RPMI7951 (cell line): ENCODE measurements at places on chromosomes 7 and 10.
A peak's percentile ranks its signal among the peaks of the same experiment; 100 is the strongest.

GRCh38 chr7:134669845-134670373 is 23.3 kb downstream of the BPGM start:
- peak; percentile 95 for DNase-seq

DNA sequence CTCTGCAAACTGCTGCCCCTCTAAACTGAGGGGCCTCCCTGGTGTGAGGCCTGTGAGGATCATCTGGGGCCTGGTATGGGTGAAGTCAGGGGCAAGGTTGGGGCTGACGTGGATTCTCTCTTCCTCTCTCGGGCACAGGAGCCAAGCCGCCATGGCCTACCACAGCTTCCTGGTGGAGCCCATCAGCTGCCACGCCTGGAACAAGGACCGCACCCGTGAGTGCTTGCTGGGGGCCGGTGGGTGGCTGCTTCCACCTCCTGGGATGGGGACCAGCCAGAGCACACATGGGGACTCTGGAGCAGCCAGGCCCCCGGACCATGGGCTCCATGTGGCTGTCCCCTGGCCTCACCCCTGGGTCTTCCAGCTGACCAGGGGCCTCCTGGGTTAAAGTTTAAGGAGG is 11.0 kb downstream of the ARPC1B start:
- no peak for DNase-seq

GRCh38 chr7:158858592-158859503 is 2.5 kb downstream of the DYNC2I1 start:
- no peak for DNase-seq

GRCh38 chr10:4307910-4308309 is 518.1 kb upstream of the AKR1E2 start:
- DNase-seq, result no peak

DNA sequence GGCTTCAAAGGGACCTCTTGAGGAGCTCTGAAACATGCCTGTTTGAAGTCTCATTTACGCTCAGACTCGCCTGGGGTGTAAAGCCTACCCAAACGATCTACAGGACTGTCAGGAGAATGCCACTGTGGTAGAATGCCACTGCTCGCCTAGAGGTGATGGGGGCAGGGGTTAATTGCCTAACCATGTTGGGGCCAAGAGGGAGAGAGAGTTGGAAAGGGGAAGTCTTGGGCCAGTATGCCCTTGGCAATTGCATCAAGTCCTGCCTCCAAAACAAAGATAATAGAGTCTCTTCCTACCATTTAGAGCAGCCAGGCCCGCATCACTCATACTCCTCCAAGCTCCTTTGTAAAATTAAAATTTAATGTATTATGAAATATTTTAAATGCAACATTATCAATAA is 25.2 kb downstream of the CDK1 start:
- no peak for DNase-seq

- DNase-seq, result peak; percentile 90
These were observed 358.4 kb downstream of the KCNMA1 start for GRCh38 chr10:77279207-77279606.
